Cerebellum (tissue), 4 donors: ENCODE measurements at places on chromosomes 5 and 9. TPM values are rescaled to one million over a fixed set of nuclear protein-coding genes. Genes with fewer than 3 reads are reported as not detected.

PRUNE2 gene
- total RNA-seq: 25.2 TPM

GABRP gene
- total RNA-seq: not detected

CD74 gene
- 11.3 TPM for total RNA-seq

ASPN gene
- total RNA-seq: 2.9 TPM
